Common myeloid progenitor, CD34-positive (primary cell): ENCODE measurements at places on chromosomes 6 and 20.

DNA sequence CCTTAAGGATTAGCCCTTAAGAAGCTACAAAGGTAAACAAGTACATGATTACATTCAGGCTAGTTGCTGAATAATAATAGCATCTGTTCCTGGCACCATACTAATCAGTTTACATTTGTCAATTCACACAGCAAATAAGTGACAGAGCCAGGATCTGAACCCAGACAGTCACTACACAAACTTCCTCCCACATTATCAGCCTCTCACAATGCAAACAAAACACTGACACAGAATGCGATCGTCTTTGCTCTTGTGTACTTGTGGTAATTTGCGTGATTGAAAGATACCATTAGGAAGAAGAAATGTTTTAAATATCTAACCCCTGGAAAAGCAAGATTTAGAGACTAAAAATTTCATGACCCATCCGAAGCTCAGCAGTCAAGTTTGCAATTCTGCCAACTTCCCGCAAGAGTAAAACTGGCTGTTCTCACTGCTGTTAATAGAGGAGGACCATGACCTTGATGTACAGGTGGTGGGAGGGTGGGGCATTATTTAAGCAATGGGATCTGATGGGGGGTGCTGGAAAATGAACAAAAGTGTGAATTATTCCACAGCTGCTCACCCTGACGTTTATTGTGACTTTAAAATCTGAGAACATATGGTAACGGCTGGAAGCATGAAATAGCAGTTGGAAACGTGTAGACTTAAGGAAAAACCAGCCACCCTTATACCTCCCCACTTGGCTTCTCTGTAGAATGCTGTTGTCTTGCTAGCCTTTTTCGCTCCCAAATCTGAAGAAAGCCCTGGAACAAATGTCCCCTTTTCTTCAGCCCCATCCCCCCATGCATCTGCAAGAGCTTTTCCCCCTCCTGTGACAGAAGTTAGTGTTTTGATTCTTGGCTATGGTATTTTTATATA, 95.3 kb upstream of the ARMC2 start:
- no peak for DNase-seq

GRCh38 chr20:35673884-35674283, 9.2 kb upstream of the CPNE1 start:
- no peak for DNase-seq

- DNase-seq: no peak
Measured at GRCh38 chr6:107728564-107728897, 95.6 kb downstream of the SCML4 start.

GRCh38 chr6:44468835-44469234, 81.3 kb downstream of the CDC5L start:
- DNase-seq: no peak

DNA sequence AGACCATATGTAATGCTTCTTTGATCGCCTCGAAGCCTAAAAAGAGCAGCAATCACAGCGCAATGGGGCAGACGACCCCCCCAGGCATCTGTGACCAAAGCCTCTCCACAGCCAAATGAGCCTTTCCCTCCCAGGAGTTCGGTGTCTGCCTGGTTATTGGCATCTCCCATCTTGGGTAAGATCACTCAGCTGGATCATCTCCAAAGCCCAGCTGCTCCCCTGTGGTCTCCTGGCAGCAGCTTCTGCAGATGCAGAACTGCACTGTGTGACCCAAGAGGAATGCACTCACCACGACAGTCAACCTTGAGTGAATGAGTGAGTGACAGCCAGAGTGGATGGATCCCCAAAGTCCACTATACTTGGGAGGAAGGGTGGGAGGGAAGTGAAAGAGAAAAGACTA, 44.8 kb upstream of the IYD start:
- no peak for DNase-seq

DNA sequence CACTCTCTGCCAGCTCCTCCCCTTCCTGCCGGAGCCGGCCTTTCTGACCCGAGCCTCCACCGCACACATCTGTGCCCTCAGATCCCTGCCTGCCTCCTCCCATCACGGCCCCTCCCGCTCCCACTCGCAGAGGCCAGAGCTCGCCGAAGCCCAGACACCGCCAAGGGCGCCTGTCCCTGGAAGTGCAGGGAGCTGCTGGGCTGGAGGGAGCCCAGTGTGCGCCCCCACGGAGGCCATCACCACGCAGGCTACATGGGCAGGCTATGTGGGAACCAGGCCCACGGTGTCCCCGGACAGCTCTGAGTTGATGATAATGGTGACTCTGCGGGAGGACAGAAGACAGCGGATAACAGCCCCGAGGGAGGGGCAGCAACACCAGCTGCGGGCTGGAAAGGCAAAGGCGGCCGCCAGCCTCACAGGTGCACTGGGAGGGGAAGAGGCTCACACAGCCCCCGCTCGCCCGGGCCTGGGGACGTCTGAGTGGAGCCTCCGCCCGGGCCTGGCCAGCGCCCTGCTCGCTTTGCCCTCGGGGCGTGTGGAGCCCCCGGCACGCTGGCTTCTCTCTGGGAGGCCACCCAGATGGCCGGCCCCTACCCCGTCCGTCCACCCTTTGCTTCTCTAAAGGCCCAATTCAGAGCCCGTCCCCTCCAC, 154.9 kb downstream of the DLL1 start:
- no peak for DNase-seq

GRCh38 chr6:128131566-128131965, 230.7 kb upstream of the THEMIS start:
- DNase-seq: no peak

DNA sequence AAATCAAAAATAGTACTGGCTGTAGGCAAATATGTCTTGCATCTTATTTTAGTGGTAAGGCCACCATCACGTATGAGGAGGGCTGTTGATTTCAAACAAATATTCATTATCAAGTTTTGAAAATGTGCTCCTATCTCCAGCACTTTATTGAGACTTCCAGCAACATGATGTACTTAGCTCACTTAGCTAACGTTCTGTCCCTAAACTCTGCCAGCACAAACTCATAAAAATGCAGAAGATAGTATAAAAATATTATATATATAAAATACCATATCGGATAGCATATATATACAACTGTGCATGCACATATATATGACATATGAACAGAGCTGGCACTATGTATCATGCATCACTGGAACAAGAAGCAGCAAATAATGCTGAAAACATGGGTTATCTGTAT, 762.3 kb downstream of the C6orf118 start:
- no peak for DNase-seq

DNA sequence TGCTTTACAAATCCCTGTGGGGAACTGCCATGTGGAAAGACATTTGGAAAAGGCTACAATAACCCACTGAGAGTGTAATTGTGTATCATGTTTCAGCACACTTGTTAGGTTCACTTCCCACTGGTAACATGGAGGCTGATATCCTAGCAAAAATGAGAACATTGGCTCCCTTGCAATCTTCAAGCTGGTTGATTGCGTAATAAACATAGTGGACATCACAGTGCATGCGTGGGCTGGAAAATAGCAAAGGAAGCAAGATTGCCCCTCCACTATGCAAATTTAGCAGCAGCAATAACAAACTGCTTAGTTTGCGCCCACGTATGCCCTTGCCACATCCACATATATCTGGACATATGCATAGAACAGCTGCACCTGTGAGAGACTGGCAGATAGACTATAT, 410.2 kb downstream of the MEI4 start:
- DNase-seq: no peak

GRCh38 chr6:118309337-118310093, 238.6 kb upstream of the PLN start:
- no peak for DNase-seq

DNA sequence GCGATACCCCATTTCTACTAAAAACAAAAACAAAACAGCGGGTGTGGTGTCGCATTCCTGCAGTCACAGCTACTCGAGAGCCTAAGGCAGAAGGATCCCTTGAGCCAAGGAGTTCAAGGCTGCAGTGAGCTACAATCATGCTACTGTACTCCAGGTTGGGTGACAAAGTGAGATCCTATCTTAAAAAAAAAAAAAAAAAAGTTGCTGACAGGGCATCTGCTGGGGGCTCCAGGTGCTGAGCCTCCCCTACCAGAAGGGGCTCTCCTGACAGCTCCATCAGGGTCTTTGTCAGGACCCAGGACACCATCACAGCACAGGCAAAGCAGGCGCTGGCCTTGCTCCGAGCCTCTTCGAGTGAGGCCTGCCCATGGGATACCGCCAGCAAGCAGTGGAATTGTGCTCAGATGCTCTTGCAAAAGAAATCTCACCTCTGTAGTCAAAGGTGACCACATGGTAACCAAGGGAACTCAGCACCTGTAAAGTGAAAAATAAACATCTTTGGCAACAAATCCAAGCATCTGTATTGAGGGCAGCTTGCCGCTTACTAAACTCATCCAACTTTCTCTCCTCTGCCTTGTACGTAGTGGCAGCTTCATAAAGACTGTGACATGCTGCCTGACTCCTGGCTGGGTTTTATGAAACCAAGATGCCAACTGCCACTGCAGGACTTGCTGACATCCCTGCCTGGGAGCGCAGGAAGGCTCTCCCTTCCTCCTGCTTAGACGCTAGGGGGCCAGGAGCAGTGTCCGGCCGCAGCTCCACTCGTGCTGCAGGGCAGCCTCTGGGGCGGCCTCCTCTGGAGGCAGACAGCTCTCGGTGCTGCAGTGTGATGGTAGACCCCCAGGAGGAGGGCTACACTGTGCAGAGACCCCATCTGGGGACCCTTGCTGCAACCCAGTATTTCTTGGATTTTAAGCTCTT, 66.9 kb downstream of the PYGB start:
- DNase-seq: no peak

DNA sequence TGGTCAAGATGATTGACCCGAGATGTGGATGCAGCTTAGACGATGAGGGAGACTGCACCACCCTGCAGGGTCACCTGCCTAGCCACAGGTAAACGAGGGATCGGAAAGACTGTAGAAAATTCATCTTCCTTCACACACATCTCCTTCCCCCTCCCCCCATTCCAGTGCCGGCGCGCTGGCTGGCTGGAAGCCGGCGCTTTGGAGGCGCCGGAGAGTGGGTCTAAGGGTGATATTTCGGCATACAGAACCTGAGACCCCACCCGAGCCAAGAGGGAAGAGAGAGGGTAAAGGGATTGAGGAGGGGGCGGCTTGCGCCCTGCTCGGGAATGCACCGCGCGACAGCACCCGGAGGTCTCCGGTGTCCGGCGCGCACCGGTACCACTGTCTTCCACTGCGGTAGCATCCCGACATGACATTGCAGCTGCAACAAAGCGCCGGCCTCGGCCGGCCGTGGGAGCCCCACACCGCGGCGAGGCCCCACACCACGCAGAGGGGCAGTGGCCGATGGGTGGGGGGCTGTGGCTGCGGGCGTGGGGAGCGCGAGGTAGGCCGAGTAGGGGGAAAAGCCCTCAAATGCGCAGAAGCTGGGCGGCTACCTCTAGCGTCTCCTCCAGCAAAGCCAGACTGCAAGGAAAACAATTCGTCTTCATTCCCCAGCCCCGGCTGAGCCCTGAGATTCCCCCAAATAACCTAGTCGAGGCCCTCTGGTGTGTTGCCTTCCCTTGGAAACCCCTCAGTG, 984 bp downstream of the TNFRSF21 start:
- no peak for DNase-seq

DNA sequence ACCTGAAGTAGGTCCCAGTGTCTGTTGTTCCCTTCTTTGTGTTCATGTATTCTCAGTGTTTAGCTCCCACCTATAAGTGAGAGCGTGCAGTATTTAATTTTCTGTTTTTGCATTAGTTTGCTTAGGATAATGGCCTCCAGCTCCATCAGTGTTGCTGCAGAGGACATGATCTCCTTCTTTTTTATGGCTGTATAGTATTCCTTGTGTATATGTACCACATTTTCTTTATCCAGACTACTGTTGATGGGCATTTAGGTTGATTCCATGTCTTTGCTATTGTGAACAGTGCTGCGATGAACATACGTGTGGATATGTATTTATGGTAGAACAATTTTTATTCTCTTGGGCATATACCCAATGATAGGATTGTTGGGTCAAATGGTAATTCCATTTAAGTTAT, 125.4 kb downstream of the B3GAT2 start:
- DNase-seq: no peak

- DNase-seq: no peak
Measured at GRCh38 chr6:140858381-140858971, 1274.2 kb upstream of the GJE1 start.

DNA sequence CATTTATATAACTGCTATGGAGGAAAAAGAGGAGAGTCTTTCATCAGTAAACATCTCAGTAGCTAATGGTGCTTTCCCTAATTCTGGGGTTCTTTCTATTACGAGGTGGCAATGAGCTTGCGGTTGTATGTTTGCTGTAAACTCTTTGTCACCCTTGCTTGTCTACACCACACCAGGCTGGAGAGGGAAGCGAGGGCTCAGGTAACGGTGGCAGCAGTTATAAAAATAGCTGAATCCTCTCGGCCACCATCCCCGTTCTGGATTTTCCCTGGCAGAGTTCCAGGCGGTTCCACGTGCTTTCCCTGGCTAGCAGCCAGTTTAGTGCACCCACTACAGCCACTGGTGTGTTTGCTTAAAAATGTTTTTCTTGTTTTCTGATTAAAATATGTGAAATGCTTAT, 39.0 kb downstream of the MAS1 start:
- DNase-seq: peak; percentile 63

GRCh38 chr6:38572186-38572813, 67.4 kb downstream of the BTBD9 start:
- peak; percentile 43 for DNase-seq

- no peak for DNase-seq
Measured at GRCh38 chr20:9422321-9423057, 91.9 kb upstream of the LAMP5 start.

DNA sequence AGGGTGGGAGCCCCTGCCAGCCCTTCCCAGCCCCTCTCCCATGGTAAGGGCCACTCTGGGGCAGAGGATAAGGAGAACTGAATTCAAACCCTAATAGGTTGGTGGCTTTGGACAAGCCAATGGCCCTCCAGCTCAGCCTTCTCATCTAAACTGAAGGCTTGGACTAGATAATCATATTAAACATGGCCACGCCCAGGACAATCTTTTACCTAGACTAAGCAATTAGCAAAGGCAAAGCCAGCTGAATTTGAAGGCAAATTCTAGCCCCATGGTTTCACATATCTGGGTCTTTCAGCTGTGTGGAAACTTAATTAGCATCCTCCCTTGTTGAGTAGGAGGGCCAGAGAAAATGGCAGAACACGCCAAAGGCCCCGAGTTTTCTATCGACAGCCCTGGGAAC, 10.7 kb downstream of the SLC22A23 start:
- DNase-seq: no peak

- no peak for DNase-seq
Measured at GRCh38 chr6:134183844-134184243, 131.4 kb upstream of the SLC2A12 start.

GRCh38 chr6:138973466-138974153, 14.4 kb downstream of the REPS1 start:
- no peak for DNase-seq

DNA sequence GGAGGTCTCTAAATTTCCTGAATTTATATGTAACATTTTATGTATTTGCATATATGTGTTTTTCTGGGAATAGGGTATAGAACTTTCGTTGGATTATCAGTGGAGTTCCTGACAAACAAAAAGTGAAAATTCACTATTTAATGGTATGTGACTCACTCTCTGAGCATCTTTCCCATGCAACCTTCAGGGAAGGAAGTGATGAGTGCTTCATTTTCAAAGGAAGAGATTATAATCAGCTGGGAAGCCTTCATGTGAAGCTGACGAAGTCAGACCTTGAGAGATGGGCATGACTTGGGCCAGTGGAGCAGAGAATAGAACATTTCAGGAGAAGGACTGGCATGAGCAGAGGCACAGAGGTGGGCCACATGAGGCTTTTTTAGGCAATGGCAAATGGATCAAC, 72.7 kb downstream of the FAXC start:
- no peak for DNase-seq
